ENCODE measurements at places on chromosomes 6 and 20.

- no peak for DNase-seq
Observed at GRCh38 chr6:139588076-139588639, 213.7 kb upstream of the CITED2 start.

GRCh38 chr6:145069966-145070365 lies 665.4 kb downstream of the EPM2A start:
- DNase-seq: no peak

- DNase-seq: no peak
Observed at GRCh38 chr6:53811082-53811481, 16.3 kb downstream of the LRRC1 start.

DNA sequence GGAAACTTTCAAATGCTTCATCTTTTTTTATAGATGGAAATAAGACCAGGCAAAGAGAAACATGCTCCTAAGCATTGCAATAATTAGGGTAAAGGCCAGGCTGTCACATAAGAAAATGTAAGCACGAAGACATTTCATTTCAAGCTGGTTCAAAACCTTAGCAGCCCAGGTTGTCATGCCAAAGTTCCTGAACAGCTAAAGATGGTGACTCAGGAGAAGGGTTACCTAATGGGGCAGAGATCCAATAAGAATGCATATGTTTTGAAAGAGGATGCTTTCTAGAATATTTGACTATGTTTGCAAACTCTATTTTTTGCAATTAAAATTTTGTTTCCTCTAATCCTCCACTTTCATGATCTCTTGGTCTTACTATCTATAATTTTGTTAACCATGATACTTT lies 65.6 kb upstream of the PHACTR2 start:
- DNase-seq: no peak

- DNase-seq: no peak
Observed at GRCh38 chr20:63222541-63222940, 6.6 kb upstream of the YTHDF1 start.

DNA sequence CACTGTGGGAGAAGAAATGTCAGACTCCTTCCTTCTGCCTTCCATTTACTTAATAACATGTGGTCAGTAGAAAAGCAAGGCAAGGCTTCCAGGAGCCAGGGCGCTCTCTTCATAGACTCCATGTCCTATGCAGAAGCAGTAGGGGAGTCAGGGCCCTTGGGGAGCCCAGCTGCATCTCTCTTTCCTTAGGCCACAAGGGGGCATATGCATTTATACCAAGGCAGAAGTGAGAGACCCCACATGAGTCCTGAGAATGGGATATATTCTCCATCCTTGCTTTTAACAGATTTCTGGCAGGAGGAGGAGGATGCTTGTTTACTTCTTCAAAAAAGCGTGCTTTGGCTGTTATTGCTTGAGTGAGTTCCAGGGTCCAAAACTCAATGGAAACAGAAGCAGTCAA lies 198.5 kb downstream of the HIVEP2 start:
- DNase-seq: no peak

GRCh38 chr6:21855811-21856455 lies 262.4 kb downstream of the SOX4 start:
- no peak for DNase-seq

- DNase-seq: no peak
Observed at GRCh38 chr6:124260337-124260736, 456.7 kb downstream of the NKAIN2 start.

- DNase-seq: no peak
Observed at GRCh38 chr6:3861424-3861823, 12.3 kb downstream of the FAM50B start.

GRCh38 chr6:74366634-74367033 lies 670.6 kb downstream of the CD109 start:
- DNase-seq: no peak

- peak; percentile 71 for DNase-seq
Observed at GRCh38 chr6:8219352-8219943, 117.1 kb upstream of the EEF1E1 start.

- peak; percentile 15 for DNase-seq
Observed at GRCh38 chr6:164097551-164098398, 683.3 kb downstream of the QKI start.

GRCh38 chr6:4606821-4607704 lies 169.1 kb upstream of the CDYL start:
- DNase-seq: no peak

- no peak for DNase-seq
Observed at GRCh38 chr6:157246048-157246630, 77.2 kb downstream of the TMEM242 start.

DNA sequence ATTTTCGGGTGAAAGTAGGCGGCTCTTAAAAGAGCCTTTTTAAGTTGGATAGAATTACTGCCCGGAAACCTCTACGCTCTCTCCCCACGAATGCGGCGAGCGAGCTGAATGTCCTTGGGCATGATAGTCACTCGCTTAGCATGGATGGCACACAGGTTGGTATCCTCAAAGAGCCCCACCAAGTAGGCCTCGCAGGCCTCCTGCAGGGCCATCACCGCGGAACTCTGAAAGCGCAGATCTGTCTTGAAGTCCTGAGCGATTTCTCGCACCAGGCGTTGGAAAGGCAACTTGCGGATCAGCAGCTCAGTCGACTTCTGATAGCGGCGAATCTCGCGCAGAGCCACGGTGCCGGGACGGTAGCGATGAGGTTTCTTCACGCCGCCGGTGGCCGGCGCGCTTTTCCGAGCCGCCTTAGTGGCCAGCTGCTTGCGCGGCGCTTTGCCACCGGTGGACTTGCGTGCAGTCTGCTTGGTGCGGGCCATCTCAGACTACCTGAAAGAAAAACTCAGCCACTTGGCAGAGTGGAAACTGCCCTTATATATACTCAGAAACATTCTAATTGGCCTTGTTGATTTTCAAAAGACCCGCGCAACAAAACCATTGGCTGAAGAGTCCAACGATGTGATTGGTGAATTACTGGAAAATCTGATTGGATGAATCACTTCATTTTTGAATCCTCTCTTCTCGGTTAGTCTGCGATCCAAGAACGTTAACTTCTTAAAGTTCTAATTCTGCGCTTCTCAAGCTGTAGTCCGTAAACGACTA lies 93.9 kb upstream of the BTN3A2 start:
- peak; percentile 91 for DNase-seq

DNA sequence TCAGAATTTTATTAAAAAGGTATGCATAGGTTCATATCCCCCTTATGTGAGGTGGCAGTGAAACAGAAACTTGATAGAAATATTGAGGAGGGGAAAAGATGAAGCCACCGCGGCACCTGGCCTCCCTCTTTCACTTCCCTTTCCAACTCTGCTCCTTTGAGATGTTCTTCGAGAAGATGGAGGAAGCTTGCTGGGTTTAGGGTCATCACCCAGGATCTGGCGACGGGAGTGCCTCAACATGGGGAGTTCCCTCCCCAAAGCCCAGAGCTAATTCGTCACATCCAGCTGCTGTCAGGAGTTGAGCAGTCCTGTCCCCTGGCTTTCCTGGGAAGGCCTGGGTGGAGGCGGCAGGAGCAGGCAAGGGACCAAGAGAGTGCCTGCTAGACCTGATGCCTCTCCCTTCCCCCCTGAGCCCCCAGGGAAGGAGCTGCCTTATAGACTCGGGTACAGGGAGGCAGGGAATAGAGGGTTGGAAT lies 29.1 kb downstream of the RREB1 start:
- DNase-seq: no peak

DNA sequence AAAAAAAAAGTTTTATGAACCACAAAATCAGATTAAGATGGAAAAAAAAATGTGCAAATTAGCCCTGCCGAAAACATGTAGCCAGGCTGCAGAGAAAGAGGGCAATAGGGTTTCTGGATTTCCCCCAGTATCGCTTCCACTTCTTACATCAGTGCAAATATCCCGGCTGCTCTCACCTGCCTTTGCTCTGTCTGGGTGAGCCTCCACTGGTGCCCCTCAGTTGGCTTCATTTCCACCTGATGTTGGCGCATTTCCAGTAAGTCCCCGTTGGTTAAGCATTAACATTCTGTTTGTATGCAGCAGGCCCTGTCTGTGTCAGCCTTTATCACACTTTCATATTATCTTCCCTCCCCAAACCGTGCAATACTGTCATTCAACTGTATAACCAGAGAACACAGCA lies 215.1 kb downstream of the CBLN4 start:
- no peak for DNase-seq

- no peak for DNase-seq
Observed at GRCh38 chr6:76694795-76695194, 622.3 kb upstream of the IMPG1 start.

DNA sequence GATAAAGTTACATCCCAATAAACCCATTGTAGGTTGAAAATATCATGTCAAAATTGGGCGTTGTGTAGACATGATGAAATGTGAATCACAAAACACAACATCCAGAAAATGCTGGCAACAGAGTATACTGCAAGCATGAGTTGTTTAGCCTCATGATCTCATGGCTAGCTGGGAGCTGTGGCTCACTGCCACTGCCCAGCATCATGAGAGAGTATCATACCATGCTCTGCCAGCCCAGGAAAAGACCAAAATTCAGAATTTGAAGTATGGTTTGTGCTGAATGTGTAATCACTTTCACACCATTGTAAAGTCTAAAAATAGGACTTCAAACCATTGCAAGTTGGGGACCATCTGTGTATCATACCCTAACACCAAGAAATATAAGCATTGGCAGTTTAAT lies 45.2 kb upstream of the SMAP1 start:
- DNase-seq: no peak

DNA sequence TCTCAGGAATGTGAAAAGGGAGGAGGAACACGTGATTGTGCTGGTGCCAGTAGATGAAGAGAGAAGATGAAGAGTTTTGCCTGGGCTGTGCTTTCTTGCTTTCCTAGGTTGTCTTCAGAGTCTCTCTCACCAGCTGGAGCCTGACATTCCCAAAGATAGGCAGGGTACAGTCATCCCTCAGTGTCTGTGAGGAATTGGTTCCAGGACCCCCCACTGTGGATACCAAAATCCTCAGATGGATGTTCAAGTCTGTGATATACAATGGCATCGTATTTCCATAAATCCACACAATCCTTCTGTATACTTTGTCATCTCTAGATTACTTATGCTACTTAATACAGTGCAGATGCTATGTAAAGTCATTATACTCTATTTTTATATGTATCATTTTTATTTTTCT lies 113.5 kb downstream of the SAMD5 start:
- DNase-seq: no peak

- no peak for DNase-seq
Observed at GRCh38 chr6:293193-294174, 1.2 kb downstream of the DUSP22 start.

DNA sequence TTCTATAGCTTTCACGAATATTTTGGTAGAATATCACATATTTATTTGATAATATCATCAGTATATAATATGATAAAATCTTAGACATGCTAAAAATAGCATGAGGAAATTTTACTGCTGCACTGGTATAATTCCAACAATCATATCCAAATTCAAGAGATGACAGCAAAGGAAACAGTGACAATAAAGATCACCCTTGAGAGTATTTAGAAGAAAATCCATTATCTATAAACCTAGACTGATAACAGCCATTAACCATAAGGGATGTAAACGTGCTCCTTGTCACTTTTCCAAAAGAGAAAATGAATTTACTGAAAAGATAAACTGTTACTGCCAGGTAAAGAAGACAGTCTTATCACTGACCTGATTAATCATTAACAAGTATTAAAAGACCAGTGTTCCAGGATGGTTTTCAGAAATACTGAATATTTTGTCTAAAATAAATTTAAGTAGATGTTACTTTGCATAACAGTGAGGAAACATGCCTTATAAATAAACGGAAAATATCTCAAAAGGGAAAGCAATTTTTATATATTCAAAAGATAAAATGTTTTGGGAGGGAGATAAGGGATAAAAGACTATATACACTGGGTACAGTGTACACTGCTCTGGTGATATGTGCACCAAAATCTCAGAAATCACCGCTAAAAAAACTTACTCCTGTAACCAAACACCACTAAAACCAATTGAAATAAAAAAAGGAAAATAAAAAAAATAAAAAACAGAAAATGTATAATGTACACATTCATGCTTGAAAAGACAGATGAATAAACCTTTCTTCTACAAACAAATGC lies 1704.7 kb downstream of the HACE1 start:
- no peak for DNase-seq

DNA sequence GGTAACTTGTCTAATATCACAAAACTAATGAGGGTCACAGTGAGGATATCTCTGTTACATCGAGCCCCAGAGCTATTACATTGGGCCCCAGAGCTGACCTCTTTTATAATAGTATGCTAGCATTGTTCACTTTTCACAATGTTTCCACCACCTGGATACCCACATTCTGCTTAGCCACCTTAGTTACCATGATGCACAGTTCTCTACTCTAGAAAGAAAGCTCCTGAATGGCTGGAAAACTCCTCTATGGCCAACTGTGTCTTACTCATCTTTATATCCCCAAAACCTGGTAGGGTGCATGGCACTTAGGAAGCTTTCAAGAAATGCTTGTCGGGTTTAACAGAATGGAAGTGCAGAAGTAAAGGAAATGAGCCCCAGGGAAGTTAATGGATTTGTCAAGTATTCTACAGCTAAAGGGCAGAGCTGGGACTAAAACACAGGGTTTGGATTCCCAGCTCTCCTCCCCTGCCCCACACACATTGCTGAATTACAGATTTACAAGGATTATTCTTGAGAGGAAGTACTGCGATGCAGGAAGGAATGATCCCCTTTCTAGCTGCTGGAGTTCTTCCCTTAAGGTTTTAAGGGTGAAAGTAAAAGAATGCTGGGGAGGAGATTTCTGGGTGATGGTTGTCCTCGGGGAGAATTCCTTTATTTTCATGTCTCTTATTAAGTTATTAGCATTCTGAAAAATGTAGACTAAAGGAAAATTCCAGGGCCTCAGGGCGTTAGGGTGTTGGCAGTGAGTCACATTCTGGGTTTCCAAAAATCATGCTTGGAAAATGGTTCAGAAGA lies 16.1 kb upstream of the HINT3 start:
- no peak for DNase-seq

GRCh38 chr6:1947922-1948321 lies 297.5 kb downstream of the GMDS start:
- DNase-seq: no peak

- no peak for DNase-seq
Observed at GRCh38 chr6:11762794-11763459, 15.7 kb downstream of the ADTRP start.

GRCh38 chr6:43724914-43725642 lies 37.5 kb upstream of the MRPS18A start:
- DNase-seq: peak; percentile 83

- DNase-seq: no peak
Observed at GRCh38 chr20:10129749-10130148, 88.9 kb upstream of the SNAP25 start.

- peak; percentile 37 for DNase-seq
Observed at GRCh38 chr6:13526727-13527670, 39.6 kb upstream of the GFOD1 start.

- DNase-seq: peak; percentile 65
Observed at GRCh38 chr6:30483677-30484279, 5.5 kb upstream of the HLA-E start.

GRCh38 chr6:83594941-83595340 lies 82.6 kb downstream of the PRSS35 start:
- DNase-seq: no peak

DNA sequence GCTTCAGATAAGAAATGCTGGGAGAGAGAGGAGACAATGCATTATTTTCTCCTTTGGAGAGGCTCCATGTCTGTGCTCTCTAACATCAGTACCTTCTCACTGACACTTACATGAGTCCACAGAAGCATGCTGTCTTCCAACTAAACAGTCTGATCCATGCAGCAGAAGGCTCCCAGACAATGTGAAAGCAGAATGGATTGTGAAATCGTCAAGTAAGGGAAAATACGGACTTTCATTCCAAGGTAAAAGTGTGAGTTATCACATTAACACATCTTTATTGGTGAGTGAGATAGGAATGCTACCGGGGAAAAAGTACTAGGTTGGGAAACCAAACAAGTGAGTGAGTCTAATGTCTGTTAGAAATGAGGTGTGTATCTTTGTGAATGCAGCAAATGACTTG lies 167.6 kb upstream of the KCNK16 start:
- DNase-seq: no peak

GRCh38 chr6:53527249-53527765 lies 17.6 kb downstream of the GCLC start:
- no peak for DNase-seq
